ENCODE measurements at places on chromosomes 4 and X.

DNA sequence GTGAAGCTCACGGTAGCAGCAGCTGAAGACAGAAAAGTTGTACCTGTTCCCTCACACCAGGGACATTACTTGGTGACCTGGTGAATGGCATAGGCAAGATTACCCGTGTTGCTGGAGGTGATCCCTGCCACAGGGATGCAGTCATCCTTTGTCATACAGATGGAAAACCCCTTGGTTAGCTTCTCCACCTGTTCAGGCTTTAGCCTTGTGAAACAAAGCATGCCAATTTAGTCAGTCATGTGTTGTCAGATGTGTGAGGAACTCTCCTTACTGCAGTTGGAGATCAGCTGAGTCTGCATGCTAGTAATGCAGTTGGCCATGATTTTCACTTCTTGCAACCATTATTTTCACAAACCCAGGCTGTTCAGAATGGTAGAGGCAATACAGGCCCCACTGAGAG lies 41.0 kb downstream of the AMELX start:
- DNase-seq, result no peak

DNA sequence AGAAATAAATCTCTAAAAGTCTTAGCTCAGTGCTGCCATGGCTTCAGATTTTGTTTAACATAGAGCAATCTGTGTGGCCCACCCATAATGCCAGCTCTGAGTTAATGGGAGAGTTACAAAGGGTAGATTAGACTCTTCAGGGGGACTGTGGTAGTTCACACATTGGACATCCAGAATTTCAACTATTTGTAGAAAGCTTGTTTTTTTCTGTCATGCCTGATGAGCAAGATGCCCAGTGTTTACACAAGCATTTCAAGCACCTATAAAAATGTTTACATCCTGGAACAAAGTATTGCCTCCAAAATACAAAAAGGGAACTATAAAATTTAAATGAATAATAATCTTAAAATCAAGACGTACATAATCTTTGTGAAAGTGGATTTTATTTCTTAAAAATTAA lies 43.0 kb upstream of the FAM9A start:
- no peak for DNase-seq

- DNase-seq, result no peak
Observed at GRCh38 chr4:6687947-6688878, 5.5 kb upstream of the S100P start.

- peak; percentile 19 for DNase-seq
Observed at GRCh38 chrX:54043541-54044125, 640 bp downstream of the PHF8 start.

DNA sequence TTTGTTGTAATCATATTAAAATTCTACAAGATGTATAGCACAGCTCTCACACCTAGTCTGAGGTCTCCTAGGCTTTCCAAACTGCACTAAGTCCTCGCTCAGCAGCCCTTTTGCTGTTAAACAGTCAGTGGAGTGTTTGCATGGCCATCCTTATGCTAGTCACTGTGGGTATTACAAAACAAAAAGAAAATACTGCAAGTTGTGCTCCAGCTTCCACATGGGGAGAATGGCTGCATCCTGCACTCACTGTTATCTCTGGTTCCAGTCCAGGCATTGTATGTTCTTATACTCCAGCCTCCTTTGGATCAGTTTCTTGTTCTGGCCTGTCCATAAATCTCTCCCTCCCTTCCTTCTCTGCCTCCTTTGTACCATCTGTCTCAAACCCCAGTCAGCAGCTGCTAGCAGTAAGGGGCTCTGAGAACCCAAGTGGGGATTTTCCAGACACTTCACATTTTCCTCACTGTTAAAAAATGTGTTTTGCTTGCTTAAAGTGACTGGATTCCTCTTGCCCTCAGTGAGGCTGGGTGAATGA lies 38.5 kb upstream of the BMP15 start:
- DNase-seq, result no peak

- no peak for DNase-seq
Observed at GRCh38 chrX:100946299-100946927, 17.7 kb upstream of the XKRX start.

DNA sequence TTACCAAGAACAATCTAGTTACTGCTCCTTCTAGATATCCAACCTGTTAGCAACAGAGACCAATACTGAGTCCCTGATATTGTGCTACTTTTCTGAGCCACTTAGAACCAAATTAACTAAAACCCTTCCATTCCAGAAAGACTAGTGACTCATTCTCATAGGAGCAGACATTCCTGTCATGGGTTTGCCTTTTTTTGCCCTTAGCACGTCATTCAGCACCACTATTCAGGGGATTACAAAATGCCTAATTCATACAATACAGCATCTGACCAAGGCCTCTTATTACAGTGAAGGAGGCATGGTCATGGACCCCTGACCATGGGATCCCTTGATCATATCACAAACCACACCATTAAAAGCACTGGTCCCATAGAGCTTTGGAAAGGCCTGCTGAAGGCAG lies 123.8 kb upstream of the CXCL13 start:
- DNase-seq, result no peak

DNA sequence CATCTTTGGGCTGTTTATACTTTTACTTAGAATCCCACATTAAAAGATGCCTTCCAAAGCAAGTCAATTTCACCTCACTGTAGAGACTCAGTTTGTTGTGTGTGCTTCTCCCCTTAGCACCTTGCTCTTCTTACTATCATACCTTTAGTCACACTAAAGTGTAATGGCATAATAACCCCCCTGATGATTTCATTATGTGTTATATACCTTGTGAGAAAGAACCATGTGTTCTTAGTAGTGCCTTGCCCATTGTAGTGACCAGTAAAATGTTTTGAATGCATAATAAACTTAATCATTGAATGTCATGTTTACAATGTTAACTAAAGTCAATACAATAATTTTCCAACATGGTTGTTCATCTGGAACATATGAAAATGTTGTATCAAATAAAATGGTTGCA lies 1621.9 kb downstream of the PCDH7 start:
- DNase-seq, result no peak

DNA sequence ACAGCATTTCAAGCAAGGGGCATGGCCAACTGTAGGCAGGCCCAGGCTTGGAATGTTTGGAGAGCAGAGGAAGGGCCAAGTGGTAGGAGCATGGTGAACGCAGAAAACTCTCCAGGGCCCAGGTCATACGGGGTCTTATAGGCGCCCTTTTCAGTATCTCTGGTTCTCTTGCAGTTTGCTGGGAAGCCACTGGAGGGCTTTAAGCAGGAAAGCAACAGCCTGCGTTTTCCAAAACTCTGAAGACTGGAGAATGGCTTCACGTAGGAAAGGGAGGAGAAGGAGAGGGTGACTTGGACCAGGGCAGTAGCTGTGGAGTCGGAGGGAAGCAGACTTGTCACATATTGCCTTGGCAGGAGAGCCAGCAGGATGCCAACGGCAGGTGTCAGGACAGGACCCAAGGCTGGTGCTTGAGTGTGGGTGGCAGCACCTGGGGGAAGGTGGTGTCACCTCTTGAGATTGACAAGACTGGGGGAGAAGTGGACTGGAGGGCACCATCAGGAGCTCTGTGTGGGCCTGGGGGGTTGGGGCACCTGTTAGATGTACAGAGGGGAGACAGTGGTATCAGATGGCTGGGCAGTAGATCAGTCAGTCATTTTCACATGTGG lies 21.9 kb downstream of the TKTL1 start:
- no peak for DNase-seq

GRCh38 chr4:122212880-122213279 lies 60.7 kb downstream of the BLTP1 start:
- no peak for DNase-seq

DNA sequence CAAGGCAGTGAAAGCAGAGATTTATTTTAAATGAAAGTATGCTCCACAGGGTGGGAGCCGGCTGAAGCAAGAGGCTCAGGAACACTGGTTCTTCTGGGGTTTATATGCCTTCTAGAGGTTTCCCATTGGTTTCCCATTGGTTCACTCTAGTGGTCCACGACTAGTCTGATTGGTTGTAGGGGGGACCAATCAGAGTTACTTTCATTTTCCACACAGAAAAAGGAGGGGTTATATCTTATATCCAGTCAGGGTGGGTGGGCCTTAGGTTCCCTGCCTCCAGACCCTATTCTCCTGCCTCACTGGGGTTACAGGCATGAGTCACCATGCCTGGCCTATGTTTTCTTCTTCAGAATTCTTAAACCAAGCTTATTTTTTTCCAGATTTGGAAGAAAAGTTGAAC lies 101.6 kb downstream of the KLHL8 start:
- DNase-seq, result no peak

DNA sequence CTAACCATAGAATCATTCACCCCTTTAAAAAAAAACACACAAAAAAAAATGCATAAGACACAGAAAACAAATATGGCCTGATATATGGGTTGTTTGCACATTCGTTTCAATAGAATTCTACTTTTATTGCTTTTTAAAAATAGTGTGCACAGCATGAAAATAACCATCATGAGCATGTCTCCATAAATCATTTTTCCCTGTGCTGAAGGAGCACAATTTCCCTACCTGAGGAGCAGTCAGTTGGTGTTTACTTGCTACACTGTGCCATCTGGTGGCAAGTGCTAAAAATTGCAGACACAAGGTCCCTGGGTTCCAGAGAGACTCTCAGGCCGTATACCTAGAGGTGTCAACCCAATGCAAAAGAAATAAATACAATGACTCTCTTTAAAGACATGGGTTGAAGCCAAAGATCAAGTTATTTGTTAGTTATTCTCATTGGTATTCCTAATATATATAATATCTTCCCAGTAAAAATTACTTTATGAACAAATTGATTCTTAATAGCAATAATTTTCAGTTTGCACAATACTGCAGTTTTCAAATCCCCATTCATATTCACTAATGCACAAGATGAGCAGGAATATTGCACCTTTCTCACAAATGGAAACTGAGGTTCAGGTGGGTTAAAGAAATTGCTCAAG lies 551.4 kb downstream of the IQCM start:
- no peak for DNase-seq

GRCh38 chr4:120314969-120315368 lies 248.3 kb upstream of the MAD2L1 start:
- no peak for DNase-seq

- DNase-seq, result no peak
Observed at GRCh38 chrX:19684311-19684710, 169.0 kb upstream of the MAP3K15 start.

DNA sequence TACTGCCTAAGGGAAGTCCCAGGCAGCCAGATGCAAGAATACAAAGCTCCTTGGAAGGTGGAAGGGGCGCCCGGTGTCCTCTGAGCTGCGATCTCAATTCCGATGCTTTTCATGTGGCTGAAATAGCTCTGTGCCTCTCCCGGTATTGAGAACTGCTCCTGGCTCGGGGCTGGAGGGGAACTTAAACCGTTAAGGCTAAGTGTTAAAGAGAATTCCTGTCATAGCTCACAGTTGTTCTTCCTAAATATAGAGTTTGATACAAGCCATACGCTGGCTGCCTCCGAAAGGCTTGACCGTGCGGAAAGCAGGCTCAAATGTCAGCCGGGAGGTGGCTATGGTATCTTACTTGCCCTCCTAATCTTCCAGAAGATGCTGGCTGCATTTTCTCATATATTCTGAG lies at the start of gene SMPX:
Gene SMPX, minus strand, starts transcription at position 157 of the 400 bp plus-strand sequence. CDS start 3,826 bp downstream, outside the sequence.
- no peak for DNase-seq

DNA sequence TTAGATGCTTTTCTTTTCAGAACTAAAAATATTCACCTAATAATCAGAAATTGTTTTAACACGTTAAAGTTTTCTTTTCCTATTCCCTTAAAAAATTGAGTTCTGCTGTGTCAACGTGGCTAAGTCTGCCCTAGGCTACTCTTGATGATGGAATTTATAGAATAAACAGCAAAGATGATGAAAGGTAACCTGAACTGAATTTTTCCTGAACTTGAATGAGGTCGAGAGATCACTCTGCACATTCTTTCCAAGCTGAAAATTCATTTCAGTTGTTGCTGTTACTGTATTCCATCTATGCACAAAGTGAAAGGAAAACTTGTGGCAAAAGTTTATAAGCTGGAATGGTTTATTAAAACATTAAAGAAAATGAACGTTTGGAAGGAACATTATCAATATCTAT lies 245.9 kb upstream of the GIMD1 start:
- DNase-seq, result no peak

GRCh38 chr4:130043732-130044160 lies 947.8 kb downstream of the C4orf33 start:
- no peak for DNase-seq

GRCh38 chrX:68831405-68832100 lies 2.7 kb downstream of the EFNB1 start:
- no peak for DNase-seq

- DNase-seq, result no peak
Observed at GRCh38 chr4:140937866-140938265, 181.7 kb upstream of the TBC1D9 start.

DNA sequence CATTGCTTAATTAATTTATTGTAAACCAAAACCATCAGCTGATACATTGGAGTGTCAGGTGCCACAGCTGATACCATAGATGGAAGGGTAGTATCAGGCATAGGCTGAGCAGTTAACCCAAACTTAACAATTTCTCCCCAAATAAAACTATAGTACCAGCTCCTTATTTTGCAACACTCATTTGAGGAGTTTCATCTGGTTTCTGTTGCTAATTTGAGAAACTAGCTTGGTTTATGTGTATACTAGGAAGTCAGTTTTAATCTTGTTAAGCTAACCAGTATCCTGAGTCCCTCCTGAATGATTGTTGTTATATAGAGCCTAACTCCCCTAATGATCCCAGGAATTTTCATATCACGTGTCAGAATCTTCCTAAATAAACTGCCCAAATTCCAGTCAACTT lies 12.7 kb downstream of the DCAF16 start:
- no peak for DNase-seq

DNA sequence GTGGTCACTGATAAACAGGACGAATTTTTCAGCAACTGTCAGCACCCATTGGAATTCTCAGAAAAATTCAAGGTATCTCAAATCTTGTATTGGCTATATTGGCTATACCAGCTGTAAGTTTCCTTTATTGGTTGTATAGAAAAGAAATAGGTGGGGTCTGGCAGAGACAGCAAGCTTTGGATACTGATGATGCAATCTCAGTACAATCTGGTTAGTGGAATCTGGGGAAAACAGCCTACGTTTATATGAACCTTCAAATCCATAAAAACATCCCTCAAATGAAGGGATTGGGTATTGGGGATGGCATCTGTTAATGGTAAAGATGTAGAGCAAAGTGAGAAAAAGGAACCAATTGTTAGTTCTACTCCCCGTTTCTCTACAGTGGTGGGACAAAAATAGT lies 76.4 kb upstream of the MBNL3 start:
- no peak for DNase-seq

DNA sequence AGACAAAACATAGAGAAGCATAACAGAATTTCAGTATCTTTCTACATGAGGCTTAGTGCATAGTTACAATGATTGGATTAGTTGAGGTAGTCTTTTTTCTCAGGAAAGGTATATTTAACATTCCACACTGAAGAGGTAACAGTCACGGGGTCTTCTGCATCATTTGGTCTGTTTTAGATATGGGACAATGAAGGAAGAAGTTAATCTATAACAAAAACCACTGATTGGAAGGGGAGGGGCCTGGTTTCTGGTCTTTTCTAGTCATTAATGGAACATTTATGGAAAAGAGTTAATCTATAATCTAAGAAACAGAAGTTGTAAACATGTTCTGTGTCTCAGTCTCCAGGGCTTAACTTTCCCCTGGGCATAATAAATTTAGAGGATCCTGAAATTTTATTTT lies 37.3 kb upstream of the HPSE start:
- no peak for DNase-seq
